ENCODE measurements at places on chromosomes 2 and 18.

DNA sequence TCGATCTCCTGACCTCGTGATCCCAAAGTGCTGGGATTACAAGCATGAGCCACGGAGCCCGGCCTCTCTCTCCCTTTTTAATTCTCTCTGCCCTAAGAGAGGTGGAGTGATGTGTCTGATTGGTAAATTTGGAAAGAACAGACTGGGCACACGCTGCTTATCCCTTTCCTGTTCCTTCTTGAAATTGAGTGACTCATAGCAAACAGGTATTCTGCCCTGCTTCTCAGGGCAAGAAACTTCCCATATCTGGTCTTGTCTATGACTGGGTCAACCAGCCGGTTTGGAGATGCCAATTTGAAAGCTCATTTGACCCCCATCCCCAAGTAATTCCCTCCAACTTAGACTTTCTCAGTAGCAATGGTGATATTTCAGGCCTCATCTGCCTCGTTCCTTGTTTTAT is 15.0 kb downstream of the LYPD1 start:
- no peak for DNase-seq

DNA sequence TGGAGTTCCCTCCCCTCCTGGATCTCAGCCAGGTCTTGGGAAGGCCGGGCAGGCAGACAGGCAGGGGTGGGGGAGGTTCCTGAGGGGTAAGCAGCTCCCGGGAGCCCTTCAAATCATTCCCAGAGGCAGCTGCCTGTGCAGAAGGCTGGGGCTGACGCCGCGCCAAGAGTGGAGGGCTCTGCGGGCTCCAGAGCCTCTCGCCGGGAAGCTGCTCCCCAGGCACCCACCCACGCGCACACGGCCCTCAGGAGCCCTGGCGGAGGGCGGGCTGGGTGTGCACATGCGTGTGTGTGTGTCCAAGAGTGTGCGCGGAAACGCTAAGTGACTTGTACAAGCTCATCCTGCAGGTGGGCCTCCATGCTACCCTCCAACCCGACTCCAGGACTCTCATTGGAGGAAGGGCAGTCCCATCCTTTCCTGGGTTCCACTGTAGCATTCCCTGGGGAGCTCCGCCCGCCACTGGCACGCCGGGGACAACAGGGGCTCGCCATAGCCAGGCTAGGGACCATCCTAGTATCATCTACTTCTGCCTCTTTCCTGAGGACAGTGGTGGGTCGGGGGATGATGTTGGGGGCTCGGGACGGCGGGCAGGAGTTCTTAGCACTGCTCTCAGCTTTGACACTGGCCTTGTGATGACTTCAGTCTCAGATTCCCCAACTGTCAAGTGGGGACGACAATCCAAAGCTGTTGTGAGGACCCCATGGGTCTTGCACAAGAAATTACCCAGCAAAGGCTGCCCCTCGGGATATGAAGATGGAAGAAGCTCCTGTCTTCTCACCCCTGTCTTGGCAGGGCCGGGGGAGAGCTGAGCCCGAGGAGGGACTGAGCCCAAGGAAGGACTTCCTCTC is 50.3 kb downstream of the INHBB start:
- no peak for DNase-seq

DNA sequence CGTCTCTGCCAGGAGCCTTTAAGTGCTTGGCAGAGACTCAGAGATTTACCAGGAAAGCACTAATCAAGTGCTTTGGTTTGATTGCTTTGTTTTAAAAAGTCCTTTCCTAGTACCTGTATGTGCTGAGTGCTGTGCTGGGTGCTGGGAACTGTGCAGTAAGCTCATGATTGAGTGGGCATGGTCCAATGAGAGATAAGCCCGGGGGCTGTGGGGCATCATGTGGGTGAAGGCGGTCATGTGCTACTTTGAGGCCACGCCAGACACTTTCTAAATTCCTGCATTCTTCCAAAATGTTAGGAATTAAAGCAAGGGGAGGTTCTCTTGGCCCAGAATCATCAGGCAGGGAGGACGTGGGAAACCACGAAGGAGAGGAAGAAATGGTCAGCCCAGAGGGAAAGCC is 109.0 kb downstream of the ACAA2 start:
- DNase-seq: no peak

GRCh38 chr2:176553685-176554100 is 284.5 kb downstream of the MTX2 start:
- DNase-seq: no peak

- no peak for DNase-seq
These were observed 23.3 kb downstream of the PLEK start for GRCh38 chr2:68388358-68388757.
